MM.1S (cell line): ENCODE measurements at places on chromosomes 3 and 15.

DNA sequence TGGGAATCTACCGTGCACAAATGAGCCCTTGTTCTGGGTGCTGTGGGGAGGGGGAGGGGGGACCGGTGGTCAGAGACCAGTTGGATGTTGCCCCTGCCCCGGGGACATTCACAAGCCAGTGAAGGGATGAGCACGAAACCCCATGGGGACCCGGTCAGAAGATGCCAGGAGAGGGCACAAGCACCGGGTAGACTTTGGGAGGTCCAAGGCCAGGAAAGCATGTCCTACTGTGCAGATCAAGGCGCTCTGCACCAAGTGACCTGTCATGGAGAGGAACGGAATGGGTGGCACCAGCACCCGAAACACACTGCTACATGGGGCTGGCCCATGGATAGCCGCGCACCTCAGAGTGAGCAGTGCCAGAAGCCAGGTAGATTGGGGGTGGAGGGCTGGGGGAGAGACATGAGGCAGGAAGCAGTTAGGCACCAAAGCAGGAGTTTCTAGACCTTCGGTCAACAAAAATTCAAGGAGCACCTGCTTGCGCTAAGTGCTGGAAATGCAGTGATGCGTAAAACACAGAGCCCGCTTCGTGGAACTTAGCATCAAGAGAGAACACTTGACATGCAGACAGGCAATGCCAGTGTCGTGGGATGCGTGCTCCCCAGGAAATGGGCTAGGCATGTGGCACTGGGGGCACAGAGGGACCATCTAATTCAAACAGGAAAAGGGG is 99.1 kb downstream of the CPN2 start:
- DNase-seq = no peak

GRCh38 chr15:99155961-99156443 is 51.1 kb downstream of the SYNM start:
- DNase-seq = no peak

GRCh38 chr15:40925495-40925862 is 3.7 kb upstream of the DLL4 start:
- no peak for DNase-seq

- DNase-seq = peak; percentile 50
These were observed 755 bp downstream of the PTPN9 start for GRCh38 chr15:75578173-75578947.

DNA sequence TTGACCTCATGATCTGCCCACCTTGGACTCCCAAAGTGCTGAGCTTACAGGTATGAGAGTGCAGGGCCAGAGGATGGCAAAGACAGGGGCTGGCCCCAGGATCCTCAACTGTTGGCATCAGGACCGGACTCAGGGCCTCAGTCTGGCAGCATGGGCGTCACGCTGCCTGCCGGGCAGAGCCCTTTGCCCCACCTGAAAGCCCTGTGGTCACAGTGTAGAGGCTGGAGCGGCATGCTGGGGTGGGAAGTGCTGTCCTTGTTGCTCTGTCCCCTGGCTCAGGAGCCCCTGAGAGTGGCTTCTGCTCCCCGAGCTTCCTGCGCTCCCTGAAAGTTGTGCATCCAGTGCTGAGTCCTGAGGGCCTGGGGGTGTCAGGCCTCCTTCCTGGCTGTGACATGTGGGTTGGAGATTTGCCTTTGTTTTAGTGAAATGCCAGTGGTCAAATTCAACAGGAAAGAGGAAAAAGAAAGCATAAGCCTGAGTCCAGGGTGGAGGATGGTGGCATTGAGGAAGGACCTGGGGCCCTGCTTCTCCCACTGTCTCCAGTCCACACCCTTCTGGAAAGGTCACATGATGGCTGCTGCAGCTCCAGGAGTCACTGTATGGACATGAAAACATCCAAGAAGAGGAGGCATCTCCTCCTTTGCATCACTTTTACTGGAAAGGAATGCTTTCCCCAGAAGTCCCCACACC is 147.2 kb downstream of the OR4M2 start:
- DNase-seq = no peak

DNA sequence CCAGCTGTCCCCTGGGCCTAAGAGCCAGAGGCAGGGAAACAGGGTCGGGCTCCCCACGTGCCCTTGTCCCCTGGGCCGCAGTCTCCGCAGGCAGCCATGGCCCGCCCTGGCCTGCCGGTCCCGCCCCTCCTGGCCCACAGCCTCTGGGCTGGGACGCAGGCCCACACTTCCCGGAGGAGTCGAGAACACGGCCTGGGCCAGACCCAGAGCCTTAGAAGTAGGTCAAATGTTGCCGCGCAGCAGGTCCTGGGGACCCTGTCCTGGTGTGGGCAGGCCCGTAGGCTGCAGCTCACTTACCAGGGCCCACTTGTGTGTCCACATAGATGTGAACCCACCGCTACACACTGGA is 4.3 kb upstream of the MYL3 start:
- no peak for DNase-seq

DNA sequence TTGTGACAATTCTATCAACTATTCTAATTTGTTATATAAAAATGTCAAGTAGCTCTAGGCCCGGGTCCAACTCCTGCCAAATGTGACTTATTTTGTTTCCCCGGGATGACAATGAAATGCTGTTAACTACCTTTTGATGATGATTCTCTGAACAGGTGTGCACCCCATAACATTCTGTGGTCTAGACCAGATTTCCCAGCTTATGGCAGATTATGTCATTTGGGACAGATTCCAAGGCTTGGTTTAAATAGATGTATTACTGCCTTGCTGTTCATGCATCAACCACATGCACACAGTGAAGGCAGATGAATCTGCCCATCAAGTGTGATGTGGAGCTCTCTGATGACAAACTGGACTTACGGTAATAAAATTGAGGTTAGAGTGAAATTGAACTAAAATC is 150.5 kb downstream of the MECOM start:
- no peak for DNase-seq

DNA sequence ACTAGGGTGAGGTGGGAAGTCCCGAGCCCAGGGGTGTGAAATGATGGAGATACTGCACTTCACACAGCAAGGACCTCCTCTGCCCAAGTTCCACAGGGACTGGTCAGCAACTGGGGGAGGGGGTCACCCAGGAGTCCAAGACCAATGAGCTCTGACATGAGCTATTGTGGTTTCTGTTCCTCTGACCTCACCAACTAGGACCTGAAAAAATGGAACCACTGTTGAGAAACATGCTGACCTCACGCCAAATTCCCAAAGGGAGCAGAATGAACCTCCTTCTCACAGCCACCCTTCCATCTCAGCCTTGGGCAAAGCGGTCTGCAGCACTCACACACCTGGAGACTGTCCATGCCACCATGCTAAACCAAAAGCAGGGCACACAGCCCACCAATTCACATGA is 69.3 kb downstream of the LRIG1 start:
- DNase-seq = no peak

GRCh38 chr3:99656624-99657023 is 18.2 kb downstream of the COL8A1 start:
- DNase-seq = no peak

- DNase-seq = no peak
These were observed 72.7 kb downstream of the NUP210 start for GRCh38 chr3:13347390-13347950.

- DNase-seq = no peak
These were observed 419.8 kb upstream of the WNT5A start for GRCh38 chr3:55906896-55907295.

DNA sequence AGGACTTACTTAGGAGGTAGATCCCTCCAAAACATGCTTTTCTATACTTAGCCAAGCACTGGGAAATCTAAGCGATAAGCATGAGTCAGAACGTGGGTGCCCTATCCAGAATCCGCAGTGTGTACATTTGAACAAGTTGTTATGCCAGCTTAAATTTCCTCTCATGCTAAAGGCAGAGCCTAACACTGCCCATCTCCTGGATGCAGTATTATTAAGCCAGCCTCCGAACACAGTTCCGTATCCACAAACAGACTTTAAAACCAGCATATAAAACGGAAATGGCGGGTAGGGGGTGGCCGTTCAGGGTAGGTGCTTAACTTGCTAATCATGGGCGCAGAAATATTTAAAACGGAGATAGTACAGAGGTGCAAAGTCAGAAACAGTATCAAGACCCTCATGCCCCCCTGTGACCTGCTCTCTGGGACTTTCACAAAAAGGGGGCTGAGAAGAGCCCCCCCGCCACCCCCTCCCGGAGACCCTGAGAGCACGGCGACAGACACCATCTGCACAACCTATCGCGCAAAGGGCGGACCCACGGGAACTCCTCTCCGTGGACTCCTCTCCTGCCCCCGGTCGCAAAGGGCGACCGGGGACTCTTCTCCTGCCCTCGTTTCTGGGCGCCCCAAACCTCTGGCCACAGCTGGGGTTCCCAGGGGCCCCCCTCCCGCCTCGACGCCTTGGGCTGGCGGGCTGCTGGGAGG is 889 bp upstream of the LRRIQ4 start:
- DNase-seq = no peak

DNA sequence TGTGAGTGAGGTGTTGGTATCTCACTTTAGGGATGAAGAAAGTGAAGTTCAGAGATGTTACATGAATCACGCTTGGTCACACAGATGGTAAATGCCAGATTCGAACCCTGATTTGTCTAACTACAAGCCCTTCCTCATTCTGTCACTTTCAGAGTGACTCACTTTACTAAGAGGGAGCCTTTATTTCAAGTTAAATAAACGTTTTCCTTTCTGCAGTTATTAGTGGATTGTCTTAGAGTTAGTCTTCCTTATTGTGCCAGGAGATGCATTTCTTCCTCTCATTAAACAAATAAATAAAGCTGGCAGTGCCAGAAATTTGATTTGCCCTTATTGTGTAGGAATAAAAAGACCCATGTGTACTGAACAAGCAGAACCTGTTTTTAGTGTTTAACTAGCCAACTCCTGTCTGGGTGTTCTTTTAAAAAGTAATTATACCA is 162.5 kb downstream of the AKAP13 start:
- no peak for DNase-seq

GRCh38 chr15:59557581-59557980 is 54.0 kb upstream of the GCNT3 start:
- DNase-seq = no peak

DNA sequence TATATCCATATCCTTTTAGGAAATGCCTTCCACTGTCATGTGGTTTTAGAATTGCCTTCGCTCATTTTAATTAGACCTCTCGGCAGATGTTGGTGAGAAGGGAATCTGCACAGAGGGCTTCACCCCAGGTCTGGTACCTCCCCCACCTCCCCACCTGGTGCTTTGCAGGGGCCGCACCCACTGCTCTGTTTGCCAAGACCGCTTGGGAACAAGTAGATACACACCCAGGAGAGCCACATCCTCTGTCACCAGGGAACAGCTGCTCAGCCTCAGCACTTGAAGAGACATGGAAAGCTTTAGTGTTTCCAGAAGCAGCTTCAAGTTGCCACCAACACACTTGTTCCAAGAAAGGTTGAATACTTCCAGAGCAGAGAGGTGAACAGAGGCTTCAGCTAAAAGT is 21.8 kb downstream of the LRRC31 start:
- no peak for DNase-seq

DNA sequence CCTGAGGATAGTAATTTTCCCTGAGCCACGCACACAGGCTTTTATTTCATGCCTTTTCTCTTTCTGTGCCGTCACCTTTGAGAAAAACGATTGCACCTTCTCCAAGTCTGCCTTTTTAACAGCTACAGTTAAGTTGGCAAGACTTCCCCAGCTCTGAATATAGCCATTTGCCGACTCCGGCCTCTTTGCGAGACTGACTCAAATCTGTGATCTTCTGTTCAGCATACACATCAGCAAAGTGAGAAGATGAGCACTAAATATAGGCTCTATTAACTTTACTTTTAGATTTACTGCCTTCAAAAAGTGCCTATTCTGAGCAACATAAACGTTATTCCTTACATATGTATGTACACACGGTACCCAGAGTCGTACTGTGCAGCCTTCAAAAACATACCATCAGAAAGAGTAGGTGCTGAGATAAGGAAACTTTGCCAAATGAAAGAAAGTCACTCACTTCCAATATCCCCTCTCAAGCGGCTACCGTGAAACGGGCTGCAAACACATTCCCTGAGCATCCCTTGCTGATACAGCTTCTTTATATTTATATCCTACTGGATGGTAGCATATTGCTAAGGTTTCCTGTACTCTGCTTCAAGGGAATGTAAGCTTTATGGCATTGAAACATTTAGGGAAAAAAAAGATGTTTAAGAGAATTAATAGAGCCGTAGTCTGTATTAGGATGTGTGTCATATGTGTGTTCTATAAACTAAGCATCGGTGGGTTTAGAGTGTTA is 283.3 kb upstream of the TPRG1 start:
- DNase-seq = no peak

GRCh38 chr3:126927401-126927750 is 55.5 kb upstream of the PLXNA1 start:
- DNase-seq = no peak

- DNase-seq = no peak
These were observed 121.0 kb downstream of the GREM1 start for GRCh38 chr15:32838820-32839219.

- peak; percentile 9 for DNase-seq
These were observed 12.7 kb downstream of the ATP10A start for GRCh38 chr15:25850154-25851111.

DNA sequence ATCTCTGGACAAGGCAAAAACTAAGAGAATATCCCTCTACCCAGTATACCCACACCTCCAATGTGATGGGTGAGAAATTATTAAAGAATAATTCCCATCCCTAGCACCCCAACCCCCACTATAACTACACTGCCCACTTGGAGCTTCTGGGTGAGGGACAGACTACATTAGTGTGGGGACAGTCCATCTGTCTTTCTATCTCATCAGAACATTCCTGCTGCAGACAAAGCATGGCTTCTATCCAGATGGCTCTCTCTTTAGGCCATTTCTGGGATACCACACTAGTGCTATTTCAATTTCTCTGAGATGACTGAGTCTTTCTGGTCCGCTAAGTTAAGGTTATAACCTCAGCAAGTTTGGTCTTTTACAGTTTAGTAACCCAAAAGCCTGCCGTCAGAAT is 6.6 kb downstream of the CSNK1G1 start:
- DNase-seq = no peak

DNA sequence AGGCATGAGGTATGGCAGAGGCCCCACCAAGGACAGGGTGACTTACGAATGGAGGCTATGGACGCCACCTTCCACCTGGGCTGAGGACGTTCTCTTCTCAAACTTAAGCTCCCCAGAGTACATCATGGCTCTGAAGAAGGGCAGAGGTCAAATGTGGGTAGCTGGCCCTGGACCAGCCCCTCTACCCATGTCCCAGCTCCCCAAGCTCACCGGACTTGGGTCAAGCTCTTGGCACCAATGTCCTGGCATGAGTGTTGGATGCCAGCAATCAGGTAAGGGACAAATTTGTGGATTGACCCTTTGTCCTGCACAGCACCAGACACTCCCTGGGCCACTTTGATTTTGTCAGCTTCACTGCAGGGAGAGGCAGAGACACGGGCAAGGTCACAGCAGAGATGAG is 2.5 kb downstream of the NDUFAF3 start:
- no peak for DNase-seq

DNA sequence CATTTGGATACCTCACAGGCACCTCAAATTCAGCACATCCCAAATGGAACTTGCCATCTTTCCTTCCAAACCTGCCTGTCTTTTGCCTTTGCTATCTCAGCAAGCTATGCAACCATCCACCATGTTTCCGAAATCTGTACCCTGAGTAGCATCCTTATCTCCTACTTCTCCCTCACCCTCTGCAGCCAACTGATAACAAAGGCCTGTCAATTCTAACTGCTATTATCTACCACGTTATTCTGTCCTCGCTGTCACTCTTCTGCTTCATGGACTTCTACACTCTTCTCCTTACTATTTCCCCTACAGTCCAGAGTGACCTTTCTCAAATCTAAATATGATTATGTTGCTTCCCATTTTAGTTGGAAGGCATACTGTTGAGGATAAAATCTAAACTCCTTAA is 25.5 kb upstream of the TAFA4 start:
- no peak for DNase-seq

- DNase-seq = no peak
These were observed 82.9 kb upstream of the PXYLP1 start for GRCh38 chr3:141148770-141149169.
